HT1080 (cell line): ENCODE measurements at places on chromosomes 7 and 10. TPM values are rescaled to one million over a fixed set of nuclear protein-coding genes. Genes with fewer than 3 reads are reported as not detected.

The HSPA14 gene
- 32.3 and 33.0 TPM in 2 replicates for total RNA-seq

The CYP26C1 gene
- total RNA-seq, result not detected in 2 replicates

The SAP25 gene
- total RNA-seq, result 0.43 and 1.6 TPM in 2 replicates

The KMT2E gene
- 16.6 and 23.3 TPM in 2 replicates for total RNA-seq

The CAV2 gene
- total RNA-seq, result 81.5 and 94.8 TPM in 2 replicates

The CALML5 gene
- 1.4 TPM in 1 of 2 replicates, not detected in the other for total RNA-seq

The CALD1 gene
- 47.7 and 57.3 TPM in 2 replicates for total RNA-seq

DNA sequence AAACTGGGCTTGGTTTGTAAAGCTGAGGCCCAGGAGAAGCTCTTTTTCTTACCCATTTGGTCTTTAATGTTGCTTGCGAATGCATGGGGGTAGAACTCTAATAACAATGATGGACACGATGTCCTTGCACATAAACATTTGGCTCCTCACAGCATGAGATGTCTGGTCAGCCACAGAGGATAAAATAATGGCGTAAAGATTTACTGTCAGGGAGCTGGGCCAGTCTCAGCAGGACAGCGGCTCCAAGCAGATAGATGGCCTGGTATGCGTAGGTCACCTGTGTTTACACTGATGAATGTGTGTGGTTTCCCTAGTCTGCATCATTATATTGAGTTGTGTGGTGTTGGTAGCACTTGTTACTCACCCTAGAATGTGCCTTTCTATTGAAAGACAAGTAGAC, 537.4 kb downstream of the CNTNAP2 start:
- peak; percentile 15 for DNase-seq

- no peak for DNase-seq
Measured at GRCh38 chr10:52483587-52483986, 169.5 kb downstream of the DKK1 start.

DNA sequence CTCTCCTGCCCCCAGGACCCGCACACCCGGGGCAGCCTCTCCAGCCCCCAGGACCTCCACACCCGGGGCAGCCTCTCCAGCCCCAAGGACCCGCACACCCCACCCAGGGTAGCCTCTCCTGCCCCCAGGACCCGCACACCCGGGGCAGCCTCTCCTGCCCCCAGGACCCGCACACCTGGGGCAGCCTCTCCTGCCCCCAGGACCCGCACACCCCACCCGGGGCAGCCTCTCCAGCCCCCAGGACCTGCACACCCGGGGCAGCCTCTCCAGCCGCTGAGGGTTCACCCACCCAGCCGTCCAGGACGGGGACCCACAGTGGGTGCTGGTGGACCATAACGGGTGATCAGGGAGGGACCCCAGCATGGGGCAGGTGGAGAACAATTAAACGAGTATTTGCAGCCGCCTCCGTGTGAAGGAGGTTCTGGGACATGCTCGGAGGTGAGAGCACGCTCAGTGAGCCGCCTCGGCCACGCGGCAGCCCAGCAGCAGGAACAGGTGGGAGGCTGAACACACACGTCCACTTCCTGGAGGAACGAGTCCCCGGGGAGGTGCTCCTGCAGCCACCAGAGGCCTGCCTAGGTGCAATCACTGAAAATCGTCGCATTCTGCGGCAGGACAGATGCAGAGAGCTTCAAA, 107.9 kb downstream of the PDGFA start:
- DNase-seq, result no peak

DNA sequence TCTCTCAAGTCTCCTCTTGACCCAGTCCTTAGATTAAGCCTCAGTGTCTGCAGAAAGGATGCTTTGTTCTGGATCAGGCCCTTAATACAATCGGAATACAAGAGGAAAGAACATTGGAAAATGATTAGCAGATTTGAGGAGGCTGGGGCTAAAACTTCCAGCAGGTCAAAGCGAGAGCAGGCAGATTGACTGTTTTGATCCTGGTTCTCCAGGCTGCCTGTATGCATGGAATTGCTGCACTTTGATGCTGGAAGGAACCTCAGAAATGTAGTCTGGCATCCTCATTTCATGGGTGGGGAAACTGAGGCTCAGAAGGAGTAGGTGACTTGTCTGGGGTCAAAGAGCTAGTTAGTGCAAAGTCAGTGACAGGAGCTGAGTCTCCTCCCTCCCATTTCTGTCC, 202.8 kb downstream of the EMX2 start:
- DNase-seq, result no peak

GRCh38 chr10:26215935-26216584, 514 bp upstream of the GAD2 start:
- DNase-seq, result no peak

DNA sequence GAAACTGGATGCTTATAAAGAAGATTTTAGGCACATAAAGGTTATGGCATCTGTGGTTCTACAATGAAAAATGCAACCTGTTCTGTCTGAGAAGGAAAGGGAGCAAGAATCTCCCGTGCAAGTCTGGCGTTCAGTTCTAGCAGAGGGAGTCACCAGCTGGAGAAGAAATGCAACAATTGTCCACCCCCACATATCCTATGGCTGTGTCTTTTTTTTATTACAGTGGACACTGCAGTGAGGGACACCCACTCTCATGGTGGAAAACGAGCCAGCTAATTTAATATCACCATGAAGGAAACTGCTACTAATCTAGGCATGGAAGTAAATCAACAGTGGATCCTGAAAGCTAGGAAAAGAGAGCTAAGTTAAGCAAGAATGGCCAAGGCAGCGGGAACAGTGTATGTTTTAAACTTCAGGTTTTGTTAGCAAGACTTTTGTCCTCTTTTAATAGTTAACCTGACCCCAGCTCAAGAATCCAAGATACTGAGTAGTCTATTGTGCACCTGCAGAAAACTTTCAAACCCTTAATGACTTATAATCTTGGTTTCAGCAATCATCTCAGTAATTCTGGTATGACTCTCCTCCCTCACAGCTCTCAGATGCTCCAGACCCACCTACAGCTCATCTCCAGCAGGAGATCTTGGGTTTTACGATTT, 149.3 kb downstream of the FGFR2 start:
- no peak for DNase-seq

DNA sequence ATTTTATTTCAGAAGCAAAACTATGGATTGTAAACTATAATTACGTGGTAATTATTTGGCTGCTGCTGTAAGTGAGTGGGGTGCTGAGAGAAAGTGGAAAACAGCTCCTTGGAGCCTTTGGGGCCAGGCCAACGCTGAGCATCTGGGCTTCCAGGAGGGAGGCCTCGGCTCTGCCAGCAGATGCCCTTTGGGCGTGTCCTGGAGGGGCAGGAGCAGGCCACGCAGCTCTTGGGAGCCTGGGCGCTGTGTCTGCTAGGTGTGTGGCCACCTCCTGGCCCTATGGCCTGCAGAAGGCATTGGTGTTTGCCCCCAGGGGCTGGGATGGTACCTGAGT, 423.3 kb downstream of the GLRX3 start:
- no peak for DNase-seq

- no peak for DNase-seq
Measured at GRCh38 chr10:98967601-98968000, 268.1 kb downstream of the HPSE2 start.

- no peak for DNase-seq
Measured at GRCh38 chr7:78842068-78842467, 611.4 kb downstream of the MAGI2 start.

- no peak for DNase-seq
Measured at GRCh38 chr10:49767752-49768151, 5.6 kb upstream of the OGDHL start.

GRCh38 chr10:111037858-111038257, 39.0 kb upstream of the ADRA2A start:
- no peak for DNase-seq

- DNase-seq, result peak; percentile 95
Measured at GRCh38 chr7:2175514-2175913, 57.2 kb downstream of the MAD1L1 start.

DNA sequence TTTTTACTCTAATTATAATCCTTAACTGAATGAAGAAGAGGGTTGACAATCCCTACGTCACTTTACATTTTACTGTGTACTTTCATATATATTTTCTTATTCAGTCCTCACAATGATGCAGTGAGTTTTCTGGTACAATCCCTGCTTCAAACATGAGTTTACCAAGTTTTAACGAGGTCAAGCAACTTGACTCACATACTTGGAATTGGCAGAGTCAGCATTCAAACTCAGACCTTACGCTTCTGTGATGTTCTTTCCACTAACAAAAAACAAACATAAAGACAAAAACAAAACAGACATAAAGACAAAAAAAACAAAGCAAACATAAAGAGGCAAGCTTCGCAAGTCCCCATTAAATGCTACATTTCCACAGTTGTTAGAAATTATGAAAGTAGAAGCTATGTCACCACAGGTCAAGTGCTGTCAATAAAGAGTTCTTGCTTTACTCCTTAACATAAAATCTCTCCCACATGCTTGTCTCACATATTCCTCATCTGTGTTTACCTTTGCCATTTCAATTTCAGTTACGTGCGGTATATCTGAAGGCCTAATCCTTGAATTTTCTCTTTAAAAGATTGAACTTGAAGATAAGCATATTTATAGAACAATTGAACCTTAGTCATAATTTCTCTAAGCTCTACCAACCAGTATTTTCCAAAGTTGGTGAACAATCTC, 217.3 kb downstream of the CELF2 start:
- DNase-seq, result no peak

GRCh38 chr10:78752708-78753107, 316.1 kb upstream of the ZMIZ1 start:
- DNase-seq, result peak; percentile 35

DNA sequence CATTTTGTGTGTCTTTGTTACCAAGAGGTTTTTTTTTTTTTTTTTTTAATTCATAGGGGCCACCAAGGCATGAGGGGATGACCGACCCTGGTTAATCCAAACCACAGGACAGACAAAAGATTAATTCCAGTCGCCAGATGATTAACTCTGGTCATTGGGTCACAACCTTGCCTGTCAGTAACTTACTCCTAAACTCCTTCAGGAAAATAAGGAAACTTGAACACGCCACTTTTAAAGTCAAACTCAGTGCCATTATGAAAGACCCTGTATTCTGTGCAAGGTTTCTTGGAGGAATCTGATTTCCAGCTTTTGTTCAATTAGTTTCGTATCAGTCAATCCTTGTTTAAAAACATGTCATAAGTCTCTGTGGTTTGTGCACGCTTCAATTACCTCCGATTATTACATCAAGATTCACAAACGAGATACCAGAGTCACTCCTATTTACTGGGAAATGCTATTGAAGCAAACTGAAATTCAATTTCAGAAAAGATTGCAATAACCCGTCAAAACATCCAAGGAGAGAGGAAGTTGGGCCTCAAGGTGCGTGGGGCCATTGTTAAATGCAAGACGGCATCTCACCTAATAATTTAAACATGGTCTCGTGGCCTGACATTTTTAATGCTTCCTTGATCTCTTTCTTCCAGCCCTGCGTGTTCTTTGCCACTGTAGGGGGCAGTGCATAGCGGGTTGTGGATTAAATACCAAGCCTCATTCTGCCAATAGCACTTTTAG, 44.0 kb downstream of the NRP1 start:
- no peak for DNase-seq

DNA sequence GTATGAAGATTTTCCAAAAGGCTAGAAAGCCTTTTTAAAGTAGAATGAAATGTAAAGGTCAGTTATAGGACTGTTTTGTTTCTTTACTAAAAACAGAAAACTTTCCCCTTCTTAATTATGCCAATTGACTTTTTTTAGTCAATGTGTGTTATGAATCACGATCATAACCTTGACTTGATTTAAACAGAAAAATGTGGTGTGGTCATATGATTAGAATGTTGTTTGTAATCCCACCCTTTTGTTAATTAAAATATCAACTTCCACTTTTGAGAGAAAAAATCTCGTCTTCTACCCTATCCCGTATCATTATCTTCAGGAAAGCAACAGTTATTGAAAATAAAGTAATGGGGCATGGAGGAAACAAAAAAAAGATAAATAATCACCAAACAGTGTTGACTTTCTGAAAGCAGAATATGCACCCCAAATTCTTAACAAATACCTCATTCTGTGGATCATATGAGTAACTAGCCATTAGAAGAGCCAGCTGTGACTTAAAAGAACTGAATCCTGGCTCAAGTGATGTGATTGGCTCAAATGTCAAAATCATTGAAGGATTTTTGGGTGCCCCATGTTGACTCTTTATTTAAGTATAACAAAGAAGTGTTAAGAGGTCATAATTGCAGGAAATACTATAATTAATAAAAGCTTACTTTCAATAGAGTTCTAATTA, 32.3 kb upstream of the SLC16A12 start:
- DNase-seq, result no peak
